ENCODE measurements at places on chromosomes 16 and 17.
A peak's percentile ranks its signal among the peaks of the same experiment; 100 is the strongest.

GRCh38 chr16:20001856-20002707 is 71.6 kb downstream of the GPR139 start:
- DNase-seq: no peak

DNA sequence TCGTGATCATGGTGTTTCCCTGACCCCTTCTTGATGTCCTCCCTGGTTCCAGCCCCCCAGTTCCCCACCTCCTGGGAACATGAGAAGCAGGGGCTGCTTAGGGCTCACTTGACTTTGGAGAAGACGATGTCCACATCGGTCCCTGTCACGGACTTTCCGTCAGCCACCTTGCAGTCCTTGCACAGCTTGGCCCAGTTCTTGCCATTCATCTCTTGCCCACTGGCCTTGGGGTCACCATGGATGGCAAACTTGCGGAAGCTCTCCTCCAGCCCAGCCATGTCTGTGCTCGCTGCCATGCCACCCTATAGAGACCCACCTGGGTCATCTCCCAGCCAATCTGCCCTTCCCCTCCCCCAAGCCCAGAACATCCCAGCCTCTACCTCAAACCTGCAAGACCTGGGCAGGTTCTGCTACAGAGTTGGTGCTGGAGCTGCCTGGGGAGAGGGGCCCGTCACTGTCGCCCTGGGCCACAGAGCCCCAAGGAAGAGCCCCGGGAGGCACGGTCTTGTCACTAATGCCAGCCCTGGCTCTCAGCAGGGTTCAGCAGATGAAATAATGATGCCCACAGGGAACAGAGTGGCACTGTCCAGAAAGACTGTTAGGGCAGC is 2.4 kb downstream of the TPPP3 start:
- DNase-seq: no peak

GRCh38 chr17:41500131-41500911 is 5.1 kb downstream of the KRT13 start:
- DNase-seq: peak; percentile 69

DNA sequence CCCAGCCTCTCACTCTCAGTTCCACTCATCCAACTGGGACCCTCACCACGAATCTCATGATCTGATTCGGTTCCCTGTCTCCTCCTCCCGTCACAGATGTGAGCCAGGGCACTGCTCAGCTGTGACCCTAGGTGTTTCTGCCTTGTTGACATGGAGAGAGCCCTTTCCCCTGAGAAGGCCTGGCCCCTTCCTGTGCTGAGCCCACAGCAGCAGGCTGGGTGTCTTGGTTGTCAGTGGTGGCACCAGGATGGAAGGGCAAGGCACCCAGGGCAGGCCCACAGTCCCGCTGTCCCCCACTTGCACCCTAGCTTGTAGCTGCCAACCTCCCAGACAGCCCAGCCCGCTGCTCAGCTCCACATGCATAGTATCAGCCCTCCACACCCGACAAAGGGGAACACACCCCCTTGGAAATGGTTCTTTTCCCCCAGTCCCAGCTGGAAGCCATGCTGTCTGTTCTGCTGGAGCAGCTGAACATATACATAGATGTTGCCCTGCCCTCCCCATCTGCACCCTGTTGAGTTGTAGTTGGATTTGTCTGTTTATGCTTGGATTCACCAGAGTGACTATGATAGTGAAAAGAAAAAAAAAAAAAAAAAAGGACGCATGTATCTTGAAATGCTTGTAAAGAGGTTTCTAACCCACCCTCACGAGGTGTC is 26.6 kb downstream of the STH start:
- no peak for DNase-seq

- no peak for DNase-seq
Observed at GRCh38 chr17:67187927-67188326, 57.1 kb downstream of the HELZ start.

- DNase-seq: peak; percentile 49
Observed at GRCh38 chr16:11916524-11917285, 949 bp upstream of the GSPT1 start.

DNA sequence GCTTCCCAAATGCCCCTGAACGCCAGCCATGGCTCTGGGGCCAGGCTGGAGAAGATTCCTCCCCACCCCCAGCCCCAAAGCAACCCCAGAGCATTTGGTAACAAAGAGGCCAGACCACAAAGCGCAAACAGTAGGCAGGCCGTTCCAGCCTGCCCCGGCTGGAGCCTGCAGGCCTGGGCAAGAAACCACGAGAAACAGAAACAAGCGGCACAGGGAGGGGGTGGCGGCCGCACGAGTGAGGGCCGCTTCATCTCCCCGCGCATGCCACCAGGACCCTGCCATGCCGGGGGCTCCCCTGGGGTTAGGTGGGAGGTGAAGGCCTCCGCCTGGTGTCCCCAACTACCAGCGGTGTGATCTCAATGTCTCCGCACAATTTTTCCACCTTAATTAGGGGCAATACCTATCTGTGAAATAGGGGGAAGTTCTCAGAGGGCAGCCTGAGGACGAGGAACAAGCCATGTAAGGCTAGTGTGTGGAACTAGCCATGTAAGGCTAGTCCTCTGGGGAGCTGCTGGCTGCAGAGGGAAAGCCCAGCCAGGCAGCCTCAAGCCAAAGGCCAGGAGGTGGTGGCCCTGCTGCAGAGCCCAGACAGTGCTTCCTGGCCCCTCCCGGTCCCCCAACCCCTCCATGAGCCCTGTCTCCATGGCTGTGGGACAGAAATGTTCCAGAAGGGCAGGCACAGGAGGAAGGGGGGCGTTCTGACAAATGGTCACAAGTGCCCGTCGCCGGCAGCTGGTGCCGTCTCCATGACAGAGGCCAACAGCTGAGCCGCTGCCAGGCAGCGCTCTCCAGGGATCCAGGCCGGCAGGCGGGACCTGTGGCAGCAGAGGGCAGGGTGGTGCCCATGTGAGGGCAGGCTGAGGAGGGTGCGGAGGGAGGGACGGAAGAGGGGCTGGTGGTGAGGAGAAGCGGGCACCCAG is 14.5 kb upstream of the MTSS2 start:
- DNase-seq: no peak

GRCh38 chr16:64362193-64362592 is 759.7 kb downstream of the CDH11 start:
- DNase-seq: peak; percentile 19

GRCh38 chr16:53948734-53949430 is 244.9 kb downstream of the FTO start:
- no peak for DNase-seq

DNA sequence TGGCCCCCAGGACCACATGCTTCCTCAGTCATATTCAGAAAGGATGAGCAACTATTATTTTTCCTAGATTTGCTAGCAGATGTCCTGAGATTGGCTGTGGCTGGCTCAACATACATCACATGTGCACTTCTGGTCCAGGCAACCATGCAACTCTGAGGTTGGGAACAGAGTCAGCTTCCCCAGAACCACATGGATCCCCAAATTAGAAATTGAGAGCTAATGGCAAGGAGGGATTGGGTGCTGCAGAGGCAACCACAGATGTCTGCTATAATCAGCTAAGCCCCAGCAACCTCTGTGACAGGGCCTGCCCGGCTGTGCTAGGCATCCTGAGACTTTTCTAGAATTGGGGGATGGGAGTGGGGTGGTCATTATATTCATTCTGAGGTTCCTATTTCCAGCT is 33.8 kb upstream of the CLEC18A start:
- no peak for DNase-seq

- DNase-seq: no peak
Observed at GRCh38 chr16:88941913-88942909, 34.8 kb downstream of the CBFA2T3 start.

Data from amniotic epithelial cell (primary cell).